Left lung (tissue), 14 donors: ENCODE measurements at places on chromosomes 11 and 22. TPM values are rescaled to one million over a fixed set of nuclear protein-coding genes. Genes with fewer than 3 reads are reported as not detected.
A peak's percentile ranks its signal among the peaks of the same experiment; 100 is the strongest.

- DNase-seq = no peak
Observed at GRCh38 chr11:10298342-10298741, 4.3 kb upstream of the SBF2 start.

DNA sequence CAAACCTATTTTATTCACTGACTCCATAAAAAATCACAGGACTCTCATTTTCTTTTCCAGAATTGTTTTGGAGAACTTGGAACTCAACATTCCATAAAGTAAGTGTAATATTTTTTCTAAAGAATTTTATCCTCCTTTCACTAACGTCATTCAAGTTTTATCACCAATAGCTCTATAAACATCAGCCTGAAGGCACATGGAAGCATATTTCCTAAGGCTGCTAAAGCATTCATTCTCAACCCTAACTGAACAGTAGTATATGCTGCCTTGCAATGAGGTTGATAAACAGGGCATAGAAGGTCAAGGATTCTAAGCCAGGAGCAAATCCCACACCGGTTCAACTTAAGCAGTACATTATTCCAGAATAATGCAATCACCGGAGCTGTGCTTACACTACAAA, 273.9 kb downstream of the RAB38 start:
- DNase-seq = no peak

Gene SCGB1A1
- 15.6 TPM for polyA plus RNA-seq

DNA sequence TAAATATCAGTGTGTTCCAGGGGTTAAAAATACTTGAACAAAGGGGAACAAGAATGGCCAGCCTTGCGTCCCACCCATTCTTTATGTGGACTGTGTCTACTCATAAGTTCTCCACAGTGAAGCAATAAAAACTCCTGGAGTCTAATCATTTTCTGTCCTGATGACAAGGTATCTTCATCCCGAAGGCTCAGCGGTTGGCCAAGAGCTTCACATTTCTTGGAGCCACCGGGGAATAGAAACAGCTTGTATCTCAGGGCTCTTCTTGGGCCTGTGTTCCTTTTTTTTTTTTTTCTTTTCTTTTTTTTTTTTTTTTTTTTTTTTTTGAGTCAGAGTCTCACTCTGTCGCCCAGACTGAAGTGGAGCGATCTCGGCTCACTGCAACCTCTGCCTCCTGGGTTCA, 36.8 kb upstream of the ADORA2A start:
- DNase-seq = no peak

DNA sequence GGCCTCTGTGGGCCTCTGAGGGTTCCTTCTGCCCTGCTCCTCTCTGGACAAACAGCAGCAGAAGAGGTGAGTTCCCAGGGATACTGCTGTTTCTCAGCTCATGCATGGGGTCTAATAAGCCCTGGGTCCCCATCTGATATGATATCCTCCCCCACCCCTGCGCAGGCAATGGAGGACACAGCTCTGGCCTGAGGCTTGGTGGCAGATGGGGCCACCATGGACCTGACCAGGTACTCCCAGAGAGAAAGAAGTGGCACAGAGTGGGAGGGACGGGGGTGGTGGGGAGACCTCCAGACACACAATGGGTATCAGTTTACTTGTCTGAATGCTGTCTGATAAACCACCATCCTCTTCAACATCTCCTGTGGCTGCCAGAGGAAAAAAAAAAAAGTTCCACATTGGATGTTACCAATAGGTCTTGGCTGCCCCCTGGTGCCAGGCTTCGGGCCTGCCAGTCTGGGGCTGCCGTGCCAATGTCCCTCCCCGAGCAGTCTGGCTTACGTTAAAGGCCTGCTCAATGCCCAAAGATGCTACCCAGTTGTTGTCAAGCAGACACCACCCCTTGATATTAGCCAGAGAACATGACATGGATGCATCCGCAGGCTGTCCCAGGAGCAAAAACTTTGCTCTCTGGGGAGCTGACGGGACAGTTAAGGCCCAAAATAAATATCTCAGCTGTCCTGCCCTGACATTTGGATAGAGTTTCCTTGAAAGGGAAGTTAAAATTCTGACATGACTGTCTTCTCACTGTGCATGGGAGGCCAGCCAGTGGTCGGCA, 27.9 kb upstream of the ABCC8 start:
- DNase-seq = peak; percentile 68

- peak; percentile 89 for DNase-seq
Observed at GRCh38 chr11:832529-833113, at the start of gene CD151. Gene CD151 (plus strand): TSS chr11:832952. CDS start chr11:836070, 3,118 bp downstream.

DNA sequence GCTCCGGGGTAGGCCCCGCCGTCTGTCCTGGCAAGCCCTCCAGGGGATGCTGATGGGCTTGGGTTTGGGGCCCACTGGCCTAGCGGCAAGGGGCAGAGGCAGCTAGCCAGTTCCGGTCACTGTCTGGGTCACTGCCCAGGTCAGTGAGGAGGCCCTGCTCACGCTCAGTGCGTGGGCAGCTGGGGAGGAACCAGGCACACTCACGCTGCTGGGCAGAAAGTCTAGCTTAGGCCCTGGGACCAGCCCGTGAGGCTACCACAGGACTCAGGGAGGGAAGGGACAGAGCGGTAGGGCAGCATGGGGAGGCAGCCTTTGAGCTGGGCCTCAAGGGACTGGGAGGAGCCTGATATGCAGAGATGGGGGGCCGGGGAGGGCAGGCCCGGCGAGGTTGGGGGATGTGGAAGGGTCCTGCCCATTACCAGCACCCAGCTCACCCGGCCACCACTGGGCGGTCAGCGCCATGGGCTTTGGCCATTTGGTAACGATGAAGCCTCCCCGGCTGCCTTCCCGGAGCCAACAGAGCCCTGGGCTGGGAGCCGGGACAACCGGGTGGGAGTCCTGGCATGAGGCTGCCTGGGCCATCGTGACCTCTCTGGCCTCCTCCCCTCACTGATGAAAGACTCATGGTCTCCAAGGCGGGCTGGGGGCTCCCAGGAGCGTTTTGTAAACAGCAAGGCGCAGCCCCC, 14.2 kb downstream of the SHISAL1 start:
- DNase-seq = no peak

Gene MAPK8IP1
- 5.7 TPM for polyA plus RNA-seq

DNA sequence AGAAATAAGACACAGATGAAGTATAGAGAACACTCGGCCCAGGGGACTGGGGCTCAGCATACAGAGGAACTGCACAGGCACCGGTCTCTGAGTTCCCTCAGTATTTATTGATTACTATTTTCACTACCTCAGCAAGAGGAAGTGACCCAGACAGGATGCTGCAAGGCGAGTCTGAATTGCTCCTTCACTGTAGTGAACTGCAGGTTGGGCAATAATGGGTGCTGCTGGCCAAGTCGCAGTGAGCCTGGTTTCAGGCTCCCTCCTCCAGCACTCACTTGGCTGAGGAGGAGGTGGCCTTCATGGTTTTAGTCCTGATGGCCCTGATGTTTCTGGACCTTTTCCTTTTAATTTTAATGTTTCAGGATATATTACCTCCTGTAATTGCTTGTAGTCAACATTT, 10.4 kb downstream of the OR52K2 start:
- DNase-seq = peak; percentile 69

DNA sequence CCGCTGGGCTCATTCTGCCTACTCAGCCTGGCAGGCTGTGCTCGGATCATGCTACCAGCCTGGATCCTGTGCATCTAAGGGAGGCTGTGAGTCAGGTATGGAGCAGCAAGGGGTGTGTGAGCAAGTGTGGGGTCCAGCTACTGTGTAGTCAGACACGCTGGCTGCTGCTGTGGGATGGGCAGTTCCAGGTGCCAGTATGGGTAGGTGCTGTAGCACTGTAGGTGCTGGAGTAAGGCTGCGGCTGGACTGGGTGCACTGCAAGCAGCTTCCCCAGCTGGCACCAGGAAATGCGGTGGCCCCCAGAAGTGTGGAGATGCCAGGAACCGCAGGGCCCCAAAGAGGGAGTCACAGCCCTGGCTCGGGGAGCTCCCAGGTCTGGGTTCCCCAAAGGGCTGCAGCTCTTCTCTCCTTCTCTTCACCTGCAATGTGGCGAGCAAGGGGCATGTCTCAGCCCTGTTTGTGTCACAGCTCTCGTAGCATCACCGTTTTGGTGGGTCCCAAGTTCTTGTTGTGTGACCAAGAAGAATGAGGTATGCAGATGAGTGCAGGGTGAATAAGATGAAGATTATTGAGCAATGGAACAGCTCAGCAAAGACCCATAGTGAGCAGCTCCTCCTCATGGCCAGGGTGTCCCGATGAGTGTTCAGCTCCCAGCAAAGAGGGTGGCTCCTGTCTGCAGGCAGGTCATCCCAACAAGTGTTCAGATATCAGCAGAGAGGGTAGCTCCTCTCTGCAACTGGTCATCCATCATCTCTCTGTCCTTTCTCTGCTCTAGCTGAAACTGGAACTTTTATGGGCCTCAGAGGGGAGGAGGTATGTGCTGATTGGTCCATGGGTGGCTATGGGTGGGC, 462.9 kb downstream of the TBC1D22A start:
- no peak for DNase-seq

- no peak for DNase-seq
Observed at GRCh38 chr22:27311698-27312550, 489.6 kb downstream of the MN1 start.

Gene SLCO2B1
- 27.5 TPM for polyA plus RNA-seq

GRCh38 chr11:80916173-80916798, 1475.5 kb upstream of the TENM4 start:
- DNase-seq = no peak

Gene ADM
- polyA plus RNA-seq = 18.7 TPM
